ENCODE measurements at places on chromosomes 3 and 15.

- DNase-seq = no peak
These were observed 358.6 kb upstream of the ARHGEF26 start for GRCh38 chr3:153762411-153763235.

GRCh38 chr3:133268726-133269134 lies 131.1 kb upstream of the BFSP2 start:
- DNase-seq = no peak

GRCh38 chr3:16516695-16517481 lies 3.4 kb upstream of the RFTN1 start:
- peak; percentile 76 for DNase-seq

DNA sequence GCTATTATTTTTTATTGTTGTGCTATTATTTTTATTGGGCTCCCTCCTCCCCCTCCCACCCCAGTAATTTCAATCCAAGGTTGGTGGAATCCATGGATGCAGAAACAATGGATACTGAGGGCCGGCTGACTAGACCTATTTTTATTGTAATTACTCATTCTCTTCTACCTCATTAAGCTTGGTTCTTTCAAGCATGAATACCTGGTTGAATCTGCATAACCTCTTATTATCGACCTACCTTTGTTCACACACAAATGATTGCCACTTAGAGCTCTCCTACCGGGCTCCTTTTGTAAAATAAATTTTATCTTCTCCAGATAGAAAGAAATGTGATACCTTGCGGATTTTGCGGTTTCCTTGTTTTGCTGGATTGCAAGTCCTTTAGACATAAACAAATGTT lies 31.6 kb downstream of the BTD start:
- no peak for DNase-seq

- DNase-seq = no peak
These were observed 72.9 kb downstream of the RPLP1 start for GRCh38 chr15:69525543-69525942.

- DNase-seq = no peak
These were observed 1.1 kb upstream of the KPNA4 start for GRCh38 chr3:160566499-160566898.

- DNase-seq = peak; percentile 31
These were observed 722 bp downstream of the RBMS3 start for GRCh38 chr3:29281344-29282241.

DNA sequence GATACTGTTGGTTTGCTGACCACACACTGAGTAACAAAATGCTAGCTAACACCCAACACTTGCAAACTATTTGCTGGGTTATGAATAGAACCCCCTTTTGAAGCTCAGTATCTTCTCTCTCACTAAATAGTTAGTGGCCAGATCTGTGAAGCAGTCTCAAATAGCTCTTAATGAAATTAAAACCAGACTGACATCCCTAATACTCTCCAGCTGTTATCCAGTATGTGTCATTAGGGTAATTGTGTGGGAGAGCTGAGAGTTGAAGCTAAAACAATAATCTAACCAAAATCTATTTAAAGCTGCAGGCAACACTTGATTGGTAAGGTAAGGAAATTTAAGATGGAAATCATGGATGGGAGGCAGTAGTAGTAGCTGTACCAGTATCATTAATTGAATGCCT lies 110.4 kb upstream of the RORA start:
- no peak for DNase-seq

- no peak for DNase-seq
These were observed 68.6 kb downstream of the ABHD5 start for GRCh38 chr3:43759297-43759782.

GRCh38 chr3:193942516-193943055 lies 193.4 kb upstream of the HES1 start:
- DNase-seq = no peak

DNA sequence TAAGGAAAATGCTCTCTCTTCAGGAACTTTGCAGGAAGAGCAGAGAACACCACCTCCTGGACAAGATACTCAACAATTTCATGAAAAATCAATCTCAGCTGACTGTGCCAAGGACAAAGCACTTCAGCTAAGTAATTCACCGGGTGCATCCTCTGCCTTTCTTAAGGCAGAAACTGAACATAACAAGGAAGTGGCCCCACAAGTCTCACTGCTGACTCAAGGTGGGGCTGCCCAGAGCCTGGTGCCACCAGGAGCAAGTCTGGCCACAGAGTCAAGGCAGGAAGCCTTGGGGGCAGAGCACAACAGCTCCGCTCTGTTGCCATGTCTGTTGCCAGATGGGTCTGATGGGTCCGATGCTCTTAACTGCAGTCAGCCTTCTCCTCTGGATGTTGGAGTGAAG lies 200.5 kb downstream of the AKAP13 start:
- peak; percentile 21 for DNase-seq

GRCh38 chr3:125651244-125651643 lies 55.9 kb upstream of the OSBPL11 start:
- no peak for DNase-seq

DNA sequence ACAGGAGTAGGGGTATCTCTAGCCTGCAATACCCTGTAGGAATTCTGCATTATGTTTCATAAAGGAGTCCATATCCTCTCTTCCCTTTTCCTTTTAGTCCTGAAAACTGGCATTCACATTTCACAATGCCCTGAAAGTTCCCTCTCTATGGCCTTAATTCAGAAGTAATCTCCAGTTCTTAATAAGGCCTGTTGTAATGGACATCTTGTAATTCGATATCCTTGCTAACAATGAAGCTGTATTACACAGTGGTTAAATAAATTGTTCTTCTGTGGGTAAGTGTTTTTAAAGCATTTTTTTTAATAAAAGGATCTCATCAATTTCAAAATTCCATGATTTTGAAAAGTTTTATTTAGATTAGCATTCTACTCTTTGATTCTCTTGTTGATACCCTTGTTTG lies 34.3 kb upstream of the NEO1 start:
- no peak for DNase-seq

- DNase-seq = no peak
These were observed 8.0 kb downstream of the SENP2 start for GRCh38 chr3:185594073-185594472.

GRCh38 chr15:66881173-66881905 lies 179.3 kb downstream of the SMAD6 start:
- DNase-seq = no peak

DNA sequence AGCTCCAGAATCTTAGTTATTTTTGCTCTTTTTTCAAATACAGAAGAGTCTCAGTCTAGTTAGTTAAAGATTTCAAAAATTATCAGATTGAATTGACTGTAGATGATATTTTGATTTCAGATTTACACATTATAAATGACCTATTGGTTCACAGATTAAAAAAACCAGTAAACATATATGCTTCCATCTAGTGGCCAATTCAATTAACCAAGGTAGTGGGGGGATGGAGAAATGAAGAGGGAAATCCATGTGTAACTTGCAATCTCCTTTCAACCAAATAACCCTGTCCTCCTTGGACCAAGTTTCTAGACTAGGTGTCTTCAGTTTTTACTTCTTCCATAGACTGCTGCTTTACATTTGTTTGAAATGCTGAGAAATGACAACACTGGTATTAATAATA lies 789.8 kb downstream of the ROBO1 start:
- no peak for DNase-seq

DNA sequence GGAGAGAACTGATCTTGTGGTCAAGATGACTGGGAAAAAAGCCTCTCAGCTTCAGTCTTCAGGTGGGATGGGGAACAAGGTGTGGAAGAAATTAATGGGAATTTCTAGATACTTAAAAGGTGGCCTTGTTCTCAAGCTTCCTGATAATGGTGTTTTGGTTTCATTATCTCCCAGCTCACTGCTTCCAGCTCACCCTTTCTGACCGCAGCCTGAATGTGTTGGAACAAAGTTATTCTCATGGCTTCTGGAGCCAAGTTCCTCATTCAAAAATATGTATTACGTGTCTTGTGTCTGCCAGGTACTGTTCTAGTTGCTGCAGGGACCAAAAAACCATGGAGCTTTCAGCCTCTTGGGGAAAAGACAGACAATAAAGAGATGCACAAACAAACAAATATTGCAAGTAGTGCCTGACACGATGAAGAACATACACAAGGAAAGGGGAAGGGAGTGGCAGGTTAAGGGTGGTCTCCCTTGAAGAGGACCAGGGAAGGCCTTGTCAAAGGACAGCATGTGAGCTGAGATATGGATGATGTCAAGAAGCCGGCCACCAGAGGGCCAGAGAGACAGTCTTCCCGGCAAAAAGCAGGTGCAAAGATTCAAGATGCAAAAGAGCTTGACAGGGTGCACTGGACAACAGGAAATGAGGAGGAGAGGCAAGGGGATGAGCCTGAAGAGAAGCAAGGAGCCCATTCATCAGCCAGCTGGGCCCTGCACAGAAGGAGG lies 35.5 kb downstream of the ARRDC4 start:
- no peak for DNase-seq

- no peak for DNase-seq
These were observed 490.9 kb upstream of the TBL1XR1 start for GRCh38 chr3:177688152-177688551.

DNA sequence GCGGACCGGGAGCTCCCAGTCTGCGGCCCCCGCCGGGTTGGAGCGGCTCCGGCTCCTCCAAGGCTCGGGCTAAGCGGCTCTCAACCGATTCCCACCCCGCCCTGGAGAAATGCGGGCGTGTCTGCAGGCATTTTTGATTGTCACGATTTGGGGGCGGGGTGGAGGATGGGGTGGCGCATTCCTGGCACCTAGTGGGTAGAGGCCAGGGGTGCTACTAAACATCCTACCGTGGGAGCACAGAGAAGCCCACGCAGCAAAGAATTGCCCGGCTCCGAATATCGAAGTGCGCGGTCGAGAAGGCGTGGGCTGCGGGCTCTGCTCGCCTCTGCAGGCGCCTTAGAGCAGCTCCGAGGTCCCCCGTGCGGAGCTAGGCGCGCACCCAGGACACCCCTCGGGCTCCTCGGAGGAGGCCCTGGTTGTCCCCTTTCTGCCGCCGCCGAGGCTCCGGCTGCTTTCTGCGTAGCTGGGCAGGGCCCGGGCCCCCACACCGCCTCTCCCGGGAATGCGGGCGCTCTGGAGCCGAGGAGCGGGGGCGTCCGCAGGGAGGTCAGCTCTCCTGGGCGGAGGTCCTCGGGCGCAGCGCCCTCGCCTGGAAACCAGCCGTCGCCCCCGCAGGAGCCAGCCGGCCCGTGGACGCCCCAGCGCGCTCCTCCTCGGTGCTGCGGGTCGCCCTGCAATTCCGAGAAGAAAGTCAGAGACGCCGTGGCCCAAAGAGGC lies 16.5 kb upstream of the LAMP3 start:
- DNase-seq = peak; percentile 35

DNA sequence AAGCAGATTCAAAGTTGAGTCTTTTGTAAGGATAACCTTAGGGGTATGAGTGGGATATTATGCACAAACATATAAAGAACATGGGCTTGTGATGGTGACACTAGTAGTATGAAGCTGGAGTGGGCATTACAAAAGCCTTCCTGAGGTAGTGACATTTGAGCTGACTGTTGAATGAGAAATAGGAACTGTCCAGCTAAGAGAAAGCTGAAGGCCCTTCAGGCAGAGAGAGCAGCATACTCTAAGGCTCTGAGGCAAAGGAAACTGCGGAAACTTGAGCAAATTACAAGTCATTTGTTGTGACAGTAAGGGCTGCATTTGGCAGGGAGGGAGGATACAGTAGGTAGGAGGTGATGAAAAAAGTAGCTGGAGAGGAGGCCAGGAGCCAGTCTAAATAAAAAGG lies 190.7 kb upstream of the CD96 start:
- DNase-seq = no peak

- DNase-seq = no peak
These were observed 43.2 kb downstream of the MAP3K13 start for GRCh38 chr3:185406121-185406620.
